ENCODE measurements at places on chromosomes 12 and 14.
A peak's percentile ranks its signal among the peaks of the same experiment; 100 is the strongest.

DNA sequence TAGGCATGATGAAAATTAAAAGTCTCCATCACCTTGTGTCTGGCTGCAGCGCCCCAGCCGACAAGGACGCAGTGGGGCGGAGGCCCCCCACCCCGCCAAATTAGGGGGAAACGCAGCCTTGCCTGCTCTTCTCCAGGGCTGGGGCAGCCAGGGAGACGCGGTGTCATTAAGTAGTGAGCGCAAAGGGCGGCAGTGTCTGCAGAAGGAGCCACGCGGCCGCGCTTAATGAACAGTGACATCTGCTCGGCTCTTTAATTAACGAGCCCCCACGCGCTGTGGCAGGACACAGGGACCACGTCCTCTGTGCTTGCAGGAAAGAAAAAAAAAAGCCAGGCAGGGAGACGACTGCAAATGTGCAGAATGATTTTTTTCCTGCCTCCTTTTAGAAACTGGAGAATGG, 93.4 kb upstream of the NCOR2 start:
- DNase-seq = peak; percentile 17

- no peak for DNase-seq
Observed at GRCh38 chr14:103378038-103378854, 7.0 kb upstream of the MARK3 start.

DNA sequence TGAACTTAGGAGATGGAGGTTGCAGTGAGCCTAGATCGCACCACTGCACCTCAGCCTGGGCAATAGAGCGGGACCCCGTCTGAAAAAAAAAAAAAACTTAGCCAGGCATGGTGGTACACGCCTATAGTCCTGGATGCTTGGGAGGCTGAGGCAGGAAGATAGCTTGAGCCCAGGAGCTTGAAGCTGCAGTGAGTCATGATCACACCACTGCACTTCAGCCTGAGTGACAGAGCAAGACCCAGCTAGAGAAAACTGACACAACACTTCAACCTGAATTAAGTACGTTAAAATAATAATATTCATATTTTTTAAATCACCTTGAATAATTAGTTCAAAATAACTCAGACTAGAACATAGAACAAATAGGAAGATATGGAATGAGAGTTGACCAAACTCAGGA, 5.7 kb upstream of the CATSPERB start:
- DNase-seq = no peak

- peak; percentile 4 for DNase-seq
Observed at GRCh38 chr12:43238281-43238680, 313.7 kb downstream of the ADAMTS20 start.

DNA sequence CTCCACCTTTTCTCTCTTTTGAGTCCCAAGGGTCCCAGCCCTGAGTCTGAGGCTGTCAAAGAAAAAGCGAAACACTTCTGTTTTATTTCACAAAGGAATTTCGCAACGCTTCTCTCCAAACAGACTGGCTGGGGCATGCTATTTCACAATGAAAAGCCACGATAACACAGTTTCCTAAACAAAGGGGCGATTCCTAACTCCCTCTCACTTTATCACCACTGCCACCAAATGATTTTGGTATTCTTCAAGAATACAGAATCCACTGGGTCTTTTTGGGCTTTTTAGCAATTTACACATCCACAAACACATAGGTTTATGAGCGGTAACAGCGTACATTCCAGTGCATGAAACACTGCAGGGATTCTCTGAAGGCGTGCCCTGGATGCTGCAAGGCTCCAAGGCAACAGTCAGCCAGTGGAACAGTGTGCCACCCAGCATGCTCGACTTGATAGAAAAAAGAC, 161.2 kb downstream of the DAD1 start:
- DNase-seq = peak; percentile 33

GRCh38 chr12:116266168-116266601, 11.3 kb downstream of the MED13L start:
- DNase-seq = no peak

- no peak for DNase-seq
Observed at GRCh38 chr12:16300122-16300521, 22.6 kb upstream of the SLC15A5 start.

DNA sequence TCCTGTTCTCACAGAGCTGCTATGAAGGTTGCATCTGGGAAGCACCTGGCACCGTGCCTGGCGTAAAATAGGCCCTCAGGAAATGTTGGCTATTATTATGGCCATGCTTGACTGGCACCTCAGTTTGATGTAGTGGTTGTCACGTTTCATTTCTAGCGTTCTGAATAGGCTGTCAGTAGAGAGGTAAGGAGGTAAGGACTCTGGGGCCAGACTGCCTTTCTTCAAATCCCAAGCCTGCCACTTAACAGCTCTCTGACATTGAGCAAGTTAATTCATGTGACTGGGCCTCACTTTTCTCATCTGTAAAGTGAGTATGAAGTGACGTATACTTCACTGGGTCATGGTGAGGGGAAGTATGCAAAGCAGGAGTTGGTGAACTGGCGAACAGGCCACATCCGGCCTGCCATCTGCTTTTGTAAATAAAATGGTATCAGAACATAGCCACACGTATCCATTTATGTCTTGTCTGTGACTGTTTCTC, 196.2 kb downstream of the CACNA1C start:
- peak; percentile 68 for DNase-seq
